ENCODE measurements at places on chromosomes 5 and 9.

DNA sequence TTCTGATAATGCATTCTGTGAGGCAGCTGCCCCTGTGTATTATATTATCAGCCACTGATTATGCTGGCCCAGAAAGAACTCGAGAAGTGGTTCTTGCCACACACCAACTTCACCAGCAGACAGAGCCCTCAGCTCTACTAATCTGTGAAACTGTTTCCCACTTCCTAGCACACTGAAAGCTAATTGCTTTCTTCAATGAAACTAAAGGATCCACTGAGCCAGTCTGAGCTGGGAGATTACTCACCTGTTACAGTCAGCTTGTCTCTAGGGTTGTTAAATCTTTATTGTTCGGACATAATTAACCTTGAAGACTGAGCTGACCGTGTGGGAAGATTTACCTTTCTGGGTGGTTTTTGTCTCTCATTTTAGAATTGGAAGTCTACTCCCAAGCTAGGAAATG, 263.2 kb downstream of the KCTD16 start:
- DNase-seq, result no peak

GRCh38 chr5:143594902-143595818, 191.7 kb upstream of the NR3C1 start:
- no peak for DNase-seq

DNA sequence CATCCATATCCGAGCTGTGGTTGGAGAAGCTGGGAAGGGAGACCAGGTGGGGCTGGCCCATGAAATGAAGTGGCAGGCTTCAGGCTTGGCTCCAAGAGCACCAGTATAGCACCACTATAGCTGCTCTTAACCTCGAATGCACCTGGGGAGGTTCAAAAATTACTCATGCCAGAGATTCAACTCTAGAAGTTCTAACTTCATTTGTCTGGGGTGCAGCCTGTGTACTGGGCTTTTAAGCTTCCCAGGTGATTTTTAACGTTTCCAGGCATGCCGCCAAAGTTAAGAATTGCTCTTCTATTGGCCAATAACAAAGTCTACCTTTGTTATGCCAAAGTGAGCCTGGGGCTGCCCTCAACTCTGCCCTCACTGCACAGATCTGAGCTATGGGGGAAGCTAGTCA, 458 bp downstream of the PRSS3 start:
- no peak for DNase-seq

DNA sequence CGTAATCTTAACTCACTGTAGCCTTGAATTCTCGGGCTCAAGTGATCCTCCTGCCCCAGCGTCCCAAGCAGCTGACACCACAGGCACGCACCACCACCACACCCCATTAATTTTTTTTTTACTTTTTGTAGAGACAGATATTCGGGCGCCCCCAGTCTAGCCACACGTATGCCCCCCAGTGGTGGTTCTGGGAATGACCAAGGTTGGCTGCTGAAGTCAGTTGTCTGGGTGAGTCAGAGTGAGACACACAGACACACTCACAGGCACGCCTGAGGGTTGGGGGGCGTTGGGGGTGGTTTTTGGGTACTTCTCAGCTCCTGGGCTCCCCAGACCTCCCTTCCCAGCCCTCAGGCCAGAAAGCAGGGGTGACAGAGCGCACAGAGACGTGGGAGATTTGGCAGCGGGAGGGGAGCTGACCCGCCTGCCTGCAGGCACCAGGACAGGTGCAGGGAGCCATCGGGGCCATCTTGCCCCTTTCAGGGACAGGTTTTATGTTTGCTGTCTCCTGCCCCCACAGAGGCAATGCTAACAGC, 4.2 kb upstream of the ENTPD8 start:
- peak; percentile 81 for DNase-seq

- no peak for DNase-seq
These were observed 234.1 kb upstream of the ACTBL2 start for GRCh38 chr5:57716661-57717060.

DNA sequence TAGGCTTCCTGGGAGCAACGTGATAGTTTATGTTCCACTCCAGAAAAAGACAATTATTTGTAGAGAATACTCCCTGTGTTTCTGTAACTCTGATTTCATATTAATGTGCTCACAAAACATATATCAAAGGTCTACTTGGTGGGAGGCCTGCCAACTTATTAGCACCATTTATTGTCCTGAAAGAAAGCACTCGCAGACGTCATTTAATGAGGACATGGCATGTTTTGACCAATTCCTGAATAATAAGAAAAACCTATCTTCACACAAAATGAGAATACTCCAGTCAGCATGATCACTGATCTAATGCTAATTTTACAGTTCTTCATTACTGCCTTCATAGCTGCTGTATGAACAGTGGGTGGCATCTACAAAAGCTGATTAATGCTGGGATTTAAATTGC, 46.4 kb upstream of the RASEF start:
- no peak for DNase-seq

GRCh38 chr5:177474002-177474476, 605 bp upstream of the DBN1 start:
- DNase-seq, result no peak

DNA sequence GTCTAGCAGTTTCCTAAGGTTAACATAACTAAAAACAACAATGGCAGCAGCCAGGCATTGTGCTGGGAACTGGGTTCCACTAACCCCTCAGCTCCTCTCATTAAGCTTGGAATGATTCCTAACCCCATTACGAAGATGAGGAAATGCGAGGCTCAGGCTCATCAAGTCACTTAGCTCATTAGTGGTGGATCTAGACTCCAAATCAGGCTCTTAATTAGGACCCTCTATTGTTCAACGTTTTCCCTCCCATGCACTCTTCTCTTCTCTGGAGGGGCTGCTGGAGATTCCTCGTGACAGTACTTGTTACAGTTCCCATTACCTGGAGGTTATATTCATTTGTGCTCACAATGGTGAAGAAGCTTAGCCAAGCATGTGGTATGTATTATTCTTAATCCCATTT, 6.5 kb downstream of the TAS2R1 start:
- no peak for DNase-seq

GRCh38 chr5:146313027-146313426, 25.6 kb upstream of the POU4F3 start:
- no peak for DNase-seq

DNA sequence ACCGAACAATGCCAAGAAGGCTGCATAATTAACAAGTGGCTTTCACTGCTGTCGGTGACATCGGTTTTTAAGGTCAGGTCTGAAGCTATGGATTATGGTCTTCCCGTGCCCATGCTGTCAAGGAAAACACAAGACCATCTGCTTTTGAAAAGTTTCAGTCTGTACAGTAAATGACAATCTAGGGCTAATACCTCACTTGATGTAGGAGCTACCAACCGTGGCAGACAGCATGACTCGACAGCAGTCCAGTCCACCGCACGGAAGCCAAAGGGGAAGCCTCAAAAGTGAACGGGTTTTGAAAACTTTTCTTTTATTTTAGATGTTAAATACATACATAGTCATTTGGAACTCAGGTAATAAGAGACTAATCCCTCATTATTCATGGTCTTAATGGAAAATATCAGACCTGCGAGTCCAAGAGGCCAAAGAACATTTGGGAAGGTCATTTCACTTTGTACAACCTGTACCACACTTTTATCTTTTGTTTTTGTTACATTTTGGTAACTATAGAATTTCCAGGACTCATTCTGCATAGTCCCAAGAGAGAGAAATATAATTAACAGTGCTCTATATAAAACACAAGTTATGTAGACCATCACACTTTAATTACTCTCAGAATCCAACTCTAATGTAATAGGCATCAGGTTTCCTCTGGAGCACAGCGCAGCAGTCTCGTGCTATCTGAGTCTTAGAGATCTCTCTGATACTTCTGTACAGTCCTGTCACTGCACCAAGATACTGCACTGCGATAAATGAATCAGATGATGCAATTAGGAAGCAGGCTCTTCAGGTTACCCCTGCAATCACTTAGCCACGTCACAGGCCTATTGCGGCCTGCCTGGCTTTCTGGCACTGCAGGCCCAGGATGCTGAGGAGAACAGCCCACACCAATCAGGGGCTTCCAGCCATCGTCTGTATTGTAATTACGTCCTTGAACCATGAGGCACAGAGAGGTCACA, 184.9 kb downstream of the FANCC start:
- DNase-seq, result peak; percentile 54

GRCh38 chr9:109336409-109336808, 15.6 kb upstream of the EPB41L4B start:
- no peak for DNase-seq

DNA sequence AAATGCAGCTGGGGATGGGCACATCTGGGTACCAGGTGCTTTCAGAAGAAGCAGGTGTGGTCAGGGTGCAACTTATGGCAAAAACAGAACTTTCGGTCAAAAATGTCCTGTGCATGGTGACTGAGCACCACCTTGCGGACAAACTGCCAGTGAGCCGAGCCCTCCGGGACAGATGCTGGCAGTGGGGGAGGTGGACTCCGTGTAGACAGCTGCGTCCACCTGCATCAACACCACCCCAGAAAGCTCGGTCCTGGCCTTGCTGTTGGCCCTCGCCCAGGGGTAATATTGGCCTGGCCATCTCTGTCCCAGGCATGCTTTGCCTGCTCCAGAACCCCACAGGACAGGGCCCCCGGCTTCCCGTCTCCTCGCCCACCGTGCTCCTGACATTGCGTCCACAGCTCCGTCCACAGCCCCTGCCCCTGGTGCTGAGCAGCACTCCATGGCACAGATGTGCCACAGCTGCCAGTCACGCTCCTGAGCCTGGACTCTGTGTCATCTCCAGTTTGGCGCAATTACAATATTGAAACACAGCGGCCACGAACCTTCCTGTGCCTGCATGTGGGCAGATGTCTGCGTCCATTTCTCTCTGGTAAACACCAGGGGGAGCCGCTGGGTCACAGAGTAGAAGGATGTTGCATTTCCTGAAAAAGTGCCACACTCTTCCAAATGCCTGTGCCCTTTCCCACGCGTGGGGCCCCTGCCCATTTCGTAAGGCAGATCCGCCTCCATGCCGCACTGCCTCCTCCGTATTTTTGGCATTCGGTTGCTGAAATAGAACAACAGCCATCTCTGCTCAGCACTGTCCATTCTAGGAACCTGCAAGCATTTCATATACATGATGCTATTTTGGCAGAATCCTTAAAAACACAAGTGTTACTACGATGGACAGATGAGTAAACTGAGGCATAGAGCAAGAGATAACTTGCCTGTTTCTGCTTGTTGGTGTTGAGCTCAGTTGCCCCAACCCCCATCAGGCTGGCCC, 33.4 kb upstream of the SLC6A19 start:
- DNase-seq, result peak; percentile 78

DNA sequence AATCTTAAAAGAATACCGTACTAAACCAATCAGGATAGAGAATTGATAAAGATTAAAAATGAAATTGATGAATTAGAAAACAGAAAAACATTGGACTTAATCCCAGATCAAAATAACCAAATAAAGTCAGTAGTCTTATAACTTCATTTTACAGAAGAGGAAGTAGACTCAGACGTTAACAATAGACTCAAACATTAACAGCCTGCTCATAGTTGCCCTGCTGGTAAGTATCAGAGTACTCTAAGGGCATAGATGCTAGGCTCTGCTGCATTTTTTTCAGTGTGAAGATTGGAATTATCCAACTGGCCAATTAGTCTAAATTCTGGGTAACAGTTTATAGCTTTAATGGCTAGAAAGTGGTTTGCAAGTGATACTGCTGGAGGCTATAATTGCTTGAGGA, 42.9 kb downstream of the ADGRV1 start:
- no peak for DNase-seq

GRCh38 chr5:148998174-148998797, 64.6 kb downstream of the SH3TC2 start:
- DNase-seq, result no peak

GRCh38 chr9:93983875-93984274, 28.7 kb upstream of the BARX1 start:
- DNase-seq, result no peak

DNA sequence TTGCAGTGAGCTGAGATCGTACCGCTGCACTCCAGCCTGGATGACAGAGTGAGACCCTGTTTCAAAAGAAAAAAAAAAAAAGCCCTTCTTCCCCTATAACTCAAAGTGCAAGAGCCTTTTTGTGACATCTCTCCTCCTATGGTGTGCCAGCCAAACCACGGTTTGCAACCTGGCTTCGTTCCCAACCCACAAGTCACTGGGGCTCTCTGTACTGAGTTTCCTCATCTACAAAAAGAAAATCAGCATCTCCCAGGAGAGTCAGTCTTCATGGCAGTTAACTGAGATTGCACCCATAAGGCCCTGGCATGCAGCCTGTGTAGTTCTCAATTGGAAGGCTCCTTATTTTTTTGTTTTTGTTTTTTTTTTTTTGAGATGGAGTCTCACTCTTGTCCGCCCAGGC, 14.8 kb downstream of the ODF2 start:
- DNase-seq, result peak; percentile 53

DNA sequence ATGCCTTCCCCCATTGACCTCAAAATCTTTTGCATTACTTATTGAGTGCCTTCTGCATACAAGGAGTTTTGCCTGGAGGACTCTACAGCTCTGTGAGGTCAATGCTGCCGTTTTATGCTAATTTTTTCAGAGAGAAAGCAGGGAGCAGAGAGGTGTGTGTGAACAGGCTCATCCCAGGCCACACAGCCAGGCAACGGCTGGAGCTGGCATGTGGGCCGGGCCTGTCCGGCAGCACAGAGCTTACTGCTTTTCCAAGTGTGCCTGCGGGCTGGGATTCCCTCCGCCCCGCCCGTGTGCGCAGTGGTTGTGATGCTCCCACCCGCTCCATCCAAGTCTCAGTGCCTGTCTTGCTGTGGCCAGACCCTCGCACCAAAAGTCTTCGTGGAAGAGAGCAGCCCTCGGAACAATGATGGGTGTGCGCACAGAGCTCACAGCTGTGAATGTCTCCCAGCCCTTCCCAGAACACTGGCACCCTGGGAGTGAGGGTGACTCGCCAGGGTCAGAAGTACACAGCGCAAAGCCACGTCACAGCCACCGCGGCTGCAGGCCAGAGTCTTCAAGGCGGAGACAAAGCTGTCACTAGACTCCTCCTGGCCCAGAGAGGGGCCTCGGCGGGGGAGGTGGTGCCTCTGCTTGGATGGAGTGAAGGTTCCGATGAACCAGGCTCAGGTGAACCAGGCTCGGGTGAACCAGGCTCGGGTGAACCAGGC, 82.8 kb downstream of the COL5A1 start:
- DNase-seq, result no peak

DNA sequence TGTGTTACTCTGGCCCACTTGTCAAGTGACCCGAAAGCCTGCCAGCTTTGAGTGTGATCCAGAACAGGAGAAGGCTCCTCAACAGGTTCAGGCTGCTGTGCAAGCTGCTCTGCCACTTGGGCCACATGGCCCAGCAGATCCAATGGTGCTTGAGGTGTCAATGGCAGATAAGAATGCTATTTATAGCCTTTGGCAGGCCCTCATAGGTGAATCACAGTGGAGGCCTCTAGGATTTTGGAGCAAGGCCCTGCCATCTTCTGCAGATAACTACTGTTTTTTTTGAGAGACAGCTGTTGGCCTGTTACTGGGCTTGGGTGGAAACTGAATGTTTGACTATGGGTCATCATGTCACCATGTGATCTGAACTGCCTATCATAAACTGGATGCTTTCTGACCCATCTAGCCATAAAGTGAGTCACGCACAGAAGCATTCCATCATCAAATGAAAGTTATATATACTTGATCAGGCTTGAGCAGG, 180.8 kb downstream of the CARTPT start:
- DNase-seq, result no peak

DNA sequence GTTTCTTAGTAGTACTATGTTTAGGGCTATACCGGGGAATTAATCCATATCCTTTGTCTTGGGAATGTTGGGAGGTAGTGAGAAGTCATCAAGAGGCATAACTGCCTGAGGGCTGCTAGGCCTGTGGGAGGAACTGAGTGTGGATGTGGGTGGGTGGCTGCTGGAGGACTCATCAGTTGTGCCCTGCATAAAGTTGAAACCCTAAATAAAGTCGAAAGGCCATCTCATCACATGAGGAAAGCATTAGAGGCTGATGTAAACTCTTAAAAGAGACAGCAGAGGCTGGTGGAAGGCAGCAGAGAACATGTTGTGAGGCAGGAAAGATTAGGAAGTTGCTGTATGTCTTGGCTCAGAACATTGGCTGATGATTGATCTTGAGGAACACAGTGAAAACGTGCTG, 143.8 kb downstream of the MAST4 start:
- no peak for DNase-seq
